Placental epithelial cell (primary cell): ENCODE measurements at places on chromosomes 3 and 15. TPM values are rescaled to one million over a fixed set of nuclear protein-coding genes. Genes with fewer than 3 reads are reported as not detected.

DNAH12 gene
- total RNA-seq = 0.11 and 0.39 TPM in 2 replicates

SEC22A gene
- 20.0 and 29.4 TPM in 2 replicates for total RNA-seq

BNC1 gene
- total RNA-seq = not detected in 2 replicates

MCF2L2 gene
- under 0.01 and 0.98 TPM in 2 replicates for total RNA-seq

LRTM1 gene
- 0.39 TPM in 1 of 2 replicates, not detected in the other for total RNA-seq

CCDC13 gene
- 0.11 and 0.79 TPM in 2 replicates for total RNA-seq

NECTIN3 gene
- total RNA-seq = 56.9 and 60.4 TPM in 2 replicates

CYP8B1 gene
- not detected in 2 replicates for total RNA-seq

NPRL2 gene
- total RNA-seq = 29.1 and 38.5 TPM in 2 replicates

C15orf62 gene
- under 0.01 and 0.33 TPM in 2 replicates for total RNA-seq

FRMD5 gene
- 2.3 and 2.7 TPM in 2 replicates for total RNA-seq

NANOGP8 gene
- total RNA-seq = not detected in 2 replicates

VGLL3 gene
- 200 and 536 TPM in 2 replicates for total RNA-seq

OR5K2 gene
- total RNA-seq = not detected in 2 replicates

CCK gene
- 0.43 TPM in 1 of 2 replicates, not detected in the other for total RNA-seq

A4GNT gene
- not detected in 2 replicates for total RNA-seq

AHSG gene
- total RNA-seq = not detected in 2 replicates
